Hepatocyte (in vitro differentiated cells): ENCODE measurements at places on chromosomes 1 and 21. TPM values are rescaled to one million over a fixed set of nuclear protein-coding genes. Genes with fewer than 3 reads are reported as not detected.

GRCh38 chr1:205672395-205672889, 7.9 kb downstream of the SLC45A3 start:
- DNase-seq: no peak
- H3K4me3 ChIP-seq: no peak overlapping the region
- H3K36me3 ChIP-seq: no peaks in the 10 kb centered on the region
- H3K27ac ChIP-seq: peak overlapping the region; percentile 6
- peaks cover 76% of the 10 kb centered on the region for H3K4me1 ChIP-seq

GRCh38 chr1:212132025-212132424, 96.5 kb downstream of the DTL start:
- H3K4me1 ChIP-seq: no peaks in the 10 kb centered on the region
- H3K27me3 ChIP-seq: no peaks in the 10 kb centered on the region
- no peak overlapping the region for H3K27ac ChIP-seq
- peak; percentile 26 for DNase-seq
- H3K36me3 ChIP-seq: no peaks in the 10 kb centered on the region

GRCh38 chr21:17526776-17527175, 13.9 kb downstream of the CXADR start:
- peaks cover 16% of the 10 kb centered on the region for H3K4me1 ChIP-seq
- H3K27ac ChIP-seq: peak overlapping the region; percentile 41
- H3K36me3 ChIP-seq: no peaks in the 10 kb centered on the region
- H3K27me3 ChIP-seq: no peaks in the 10 kb centered on the region
- no peak overlapping the region for H3K4me3 ChIP-seq

DNA sequence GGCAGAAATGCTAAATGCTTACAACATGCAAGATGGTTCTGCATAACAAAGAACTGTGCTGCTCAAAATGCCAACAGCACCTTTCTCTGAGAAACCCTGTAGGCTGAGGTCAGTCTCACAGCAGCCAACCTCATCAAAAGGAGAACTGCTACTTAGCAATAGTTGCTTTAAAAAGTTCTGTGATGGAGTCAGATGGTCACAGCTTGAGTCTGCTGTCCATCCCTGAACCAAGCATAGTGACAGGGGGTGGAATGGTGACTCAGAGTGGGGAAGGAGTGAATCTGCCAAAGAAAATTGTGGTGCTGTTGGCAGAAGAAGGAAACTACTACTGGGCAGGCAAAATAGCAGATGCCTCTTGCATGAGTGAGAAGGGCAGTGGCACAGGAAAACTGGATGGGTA, 106.0 kb upstream of the FAM78B start:
- H3K27me3 ChIP-seq: no peaks in the 10 kb centered on the region
- H3K27ac ChIP-seq: no peak overlapping the region
- no peak overlapping the region for H3K4me3 ChIP-seq
- H3K36me3 ChIP-seq: no peaks in the 10 kb centered on the region
- DNase-seq: no peak

DNA sequence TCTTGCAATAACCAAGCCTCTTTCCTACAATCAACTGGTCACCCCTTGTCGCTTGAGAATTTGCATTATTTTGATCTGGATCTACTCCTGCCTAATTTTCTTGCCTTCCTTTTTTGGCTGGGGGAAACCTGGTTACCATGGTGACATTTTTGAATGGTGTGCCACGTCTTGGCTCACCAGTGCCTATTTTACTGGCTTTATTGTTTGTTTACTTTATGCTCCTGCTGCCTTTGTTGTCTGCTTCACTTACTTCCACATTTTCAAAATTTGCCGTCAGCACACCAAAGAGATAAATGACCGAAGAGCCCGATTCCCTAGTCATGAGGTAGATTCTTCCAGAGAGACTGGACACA, 743 bp downstream of the GPR52 start:
- DNase-seq: no peak
- no peak overlapping the region for H3K4me3 ChIP-seq
- H3K27me3 ChIP-seq: no peaks in the 10 kb centered on the region
- no peaks in the 10 kb centered on the region for H3K4me1 ChIP-seq
- H3K27ac ChIP-seq: no peak overlapping the region

DNA sequence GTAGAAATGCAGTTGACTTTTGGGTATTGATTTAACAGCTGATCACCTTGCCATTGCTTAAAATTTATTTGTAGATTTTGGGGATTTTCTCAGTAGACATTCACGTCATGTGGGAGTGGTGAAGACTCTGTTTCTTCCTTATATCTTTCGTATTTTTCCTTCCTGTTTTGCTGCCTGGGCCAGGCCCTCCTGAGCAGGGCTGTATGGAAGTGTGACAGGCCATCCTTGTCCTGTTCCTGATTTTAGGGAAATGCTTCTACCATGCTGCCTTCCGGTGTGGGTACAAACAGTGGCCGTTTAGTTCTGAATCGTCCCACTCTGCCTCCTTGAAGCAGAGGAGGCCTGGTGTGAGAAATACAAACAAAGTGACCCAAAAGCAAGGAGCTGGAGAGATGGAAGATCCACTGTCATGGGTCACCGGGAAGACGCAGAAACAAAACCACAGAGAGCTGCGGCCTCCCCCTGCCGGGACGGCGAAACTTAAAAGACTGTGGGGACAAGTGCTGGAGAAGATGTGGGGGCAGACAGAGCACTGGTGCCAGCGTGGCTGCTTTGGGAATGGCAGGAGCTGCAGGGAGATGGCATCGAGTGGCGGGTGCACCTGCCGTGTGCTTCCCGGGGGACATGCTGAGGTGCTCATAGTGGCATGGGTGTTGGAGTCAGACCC, 7.6 kb downstream of the AGPAT3 start:
- DNase-seq: no peak
- peaks cover 9% of the 10 kb centered on the region for H3K4me1 ChIP-seq
- H3K27me3 ChIP-seq: no peaks in the 10 kb centered on the region
- no peaks in the 10 kb centered on the region for H3K36me3 ChIP-seq
- no peak overlapping the region for H3K4me3 ChIP-seq
- no peak overlapping the region for H3K27ac ChIP-seq

- H3K4me1 ChIP-seq: no peaks in the 10 kb centered on the region
- peaks cover 2% of the 10 kb centered on the region for H3K36me3 ChIP-seq
- H3K27ac ChIP-seq: no peak overlapping the region
- no peak overlapping the region for H3K4me3 ChIP-seq
These were observed 111.6 kb upstream of the PDE4B start for GRCh38 chr1:65681096-65681495.

DNA sequence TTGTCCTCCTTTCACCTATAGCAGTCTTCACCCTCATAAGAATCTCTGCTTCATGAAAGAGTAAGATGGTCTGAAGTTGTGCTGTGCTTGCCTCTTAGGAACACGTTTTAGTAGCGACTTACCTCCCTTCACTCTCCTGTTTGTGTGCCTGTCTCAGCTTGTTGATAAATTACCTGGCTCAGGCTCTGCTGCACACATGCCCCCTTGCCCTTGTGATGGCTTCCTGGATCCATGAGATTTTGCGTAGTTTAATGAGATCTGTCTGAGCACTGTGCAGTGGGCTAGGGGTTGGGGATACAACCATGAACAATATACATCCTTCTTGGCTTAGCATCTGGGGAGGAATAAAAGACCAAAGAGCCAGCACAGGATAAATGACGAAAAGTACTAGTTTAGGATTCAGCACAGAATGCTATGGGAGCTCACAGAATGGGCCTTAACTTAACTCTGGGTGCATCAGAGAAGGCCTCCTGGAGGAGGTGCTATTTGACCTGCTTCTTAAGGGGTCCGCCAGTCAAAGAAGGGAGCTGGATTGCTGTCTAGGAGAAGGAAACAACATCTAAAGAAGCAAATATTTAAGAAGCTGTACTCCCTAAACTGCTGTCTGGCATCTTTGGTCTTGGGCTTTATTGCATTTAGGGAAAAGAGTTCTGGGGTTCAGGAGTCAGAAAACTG, 175.7 kb upstream of the PLXNA2 start:
- H3K27ac ChIP-seq: no peak overlapping the region
- DNase-seq: no peak
- H3K27me3 ChIP-seq: no peaks in the 10 kb centered on the region
- H3K4me1 ChIP-seq: no peaks in the 10 kb centered on the region
- no peak overlapping the region for H3K4me3 ChIP-seq

- H3K4me1 ChIP-seq: peaks cover 53% of the 10 kb centered on the region
- H3K36me3 ChIP-seq: no peaks in the 10 kb centered on the region
- H3K4me3 ChIP-seq: no peak overlapping the region
- H3K27ac ChIP-seq: no peak overlapping the region
- H3K27me3 ChIP-seq: no peaks in the 10 kb centered on the region
These were observed 8.5 kb downstream of the GPBP1L1 start for GRCh38 chr1:45677751-45678245.

DNA sequence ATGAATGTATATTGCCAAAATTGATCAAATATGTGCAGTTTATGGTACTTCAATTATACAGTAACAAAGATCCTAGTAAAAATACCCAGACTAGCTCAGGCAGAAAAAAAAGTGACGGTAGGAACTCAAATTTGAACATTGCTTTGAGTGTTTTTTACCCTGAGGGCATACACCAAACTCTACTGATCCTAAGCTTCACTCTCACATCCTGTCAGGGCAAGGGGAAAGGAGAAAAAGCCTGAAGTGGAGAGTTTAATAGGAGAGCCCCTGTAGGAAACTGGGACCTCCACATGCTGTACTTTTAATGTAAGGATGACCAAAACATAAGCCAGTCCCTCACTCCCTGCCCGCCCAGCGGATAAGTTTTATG, 59.8 kb upstream of the GNG12 start:
- H3K4me1 ChIP-seq: peaks cover 9% of the 10 kb centered on the region
- H3K4me3 ChIP-seq: no peak overlapping the region
- H3K36me3 ChIP-seq: no peaks in the 10 kb centered on the region
- DNase-seq: no peak

DNA sequence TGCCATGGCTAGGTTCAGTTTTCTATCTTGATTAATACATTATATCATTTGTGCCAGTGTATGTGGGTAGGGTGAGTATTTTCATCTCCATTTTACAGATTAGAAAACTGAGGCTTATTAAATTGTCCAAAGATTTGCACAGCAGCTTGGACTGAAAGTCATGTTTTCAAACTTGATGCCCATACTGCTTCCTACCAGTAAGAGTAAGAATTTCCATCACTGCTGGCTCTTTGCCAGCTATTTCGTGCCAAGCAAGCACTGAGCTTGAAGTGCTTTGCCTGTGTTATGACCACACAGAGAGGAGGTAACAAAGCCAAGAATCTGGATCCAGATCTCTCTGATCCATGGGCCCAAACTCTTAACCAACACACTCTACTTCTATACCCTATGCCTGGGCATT, 295.0 kb downstream of the VAV3 start:
- H3K36me3 ChIP-seq: no peaks in the 10 kb centered on the region
- H3K4me3 ChIP-seq: no peak overlapping the region
- no peak for DNase-seq
- no peak overlapping the region for H3K27ac ChIP-seq
- H3K27me3 ChIP-seq: no peaks in the 10 kb centered on the region

- H3K27me3 ChIP-seq: no peaks in the 10 kb centered on the region
- H3K4me3 ChIP-seq: no peak overlapping the region
- H3K36me3 ChIP-seq: no peaks in the 10 kb centered on the region
- H3K27ac ChIP-seq: no peak overlapping the region
These were observed 5.6 kb upstream of the CDC42BPA start for GRCh38 chr1:227323967-227324268.

DNA sequence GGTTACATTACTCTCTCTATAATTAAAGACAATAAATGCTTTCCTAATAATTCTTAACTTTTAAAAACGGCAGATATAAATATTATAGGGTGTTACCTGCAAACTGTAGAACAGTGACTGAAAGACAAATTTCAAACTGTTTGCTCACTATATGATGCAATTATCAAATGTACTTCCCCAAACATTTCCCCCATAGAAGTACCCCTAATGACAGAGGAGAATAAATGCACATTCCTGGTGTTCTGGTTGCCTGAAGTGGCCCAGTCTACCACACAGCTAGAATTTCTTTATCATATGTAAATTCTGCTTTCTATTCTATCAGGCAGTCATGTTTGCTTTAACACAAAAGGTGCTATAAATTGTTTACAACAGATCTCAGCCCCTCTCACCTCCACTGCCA, 70.4 kb downstream of the VAV3 start:
- no peaks in the 10 kb centered on the region for H3K27me3 ChIP-seq
- no peaks in the 10 kb centered on the region for H3K36me3 ChIP-seq
- H3K4me1 ChIP-seq: no peaks in the 10 kb centered on the region
- DNase-seq: no peak

GRCh38 chr1:232403017-232403714, 226.8 kb downstream of the SIPA1L2 start:
- peaks cover 7% of the 10 kb centered on the region for H3K36me3 ChIP-seq
- no peak overlapping the region for H3K4me3 ChIP-seq
- no peak overlapping the region for H3K27ac ChIP-seq
- no peak for DNase-seq
- H3K4me1 ChIP-seq: no peaks in the 10 kb centered on the region

- no peaks in the 10 kb centered on the region for H3K4me1 ChIP-seq
- H3K27ac ChIP-seq: no peak overlapping the region
- H3K36me3 ChIP-seq: no peaks in the 10 kb centered on the region
- H3K4me3 ChIP-seq: no peak overlapping the region
- no peaks in the 10 kb centered on the region for H3K27me3 ChIP-seq
- DNase-seq: no peak
These were observed 66.3 kb downstream of the DYRK1A start for GRCh38 chr21:37432710-37433455.

- no peaks in the 10 kb centered on the region for H3K27me3 ChIP-seq
- no peaks in the 10 kb centered on the region for H3K36me3 ChIP-seq
- peak; percentile 91 for DNase-seq
- H3K4me1 ChIP-seq: peaks cover 13% of the 10 kb centered on the region
- peak overlapping the region; percentile 100 for H3K27ac ChIP-seq
These were observed 407 bp downstream of the CAMSAP2 start for GRCh38 chr1:200738949-200739651.

DNA sequence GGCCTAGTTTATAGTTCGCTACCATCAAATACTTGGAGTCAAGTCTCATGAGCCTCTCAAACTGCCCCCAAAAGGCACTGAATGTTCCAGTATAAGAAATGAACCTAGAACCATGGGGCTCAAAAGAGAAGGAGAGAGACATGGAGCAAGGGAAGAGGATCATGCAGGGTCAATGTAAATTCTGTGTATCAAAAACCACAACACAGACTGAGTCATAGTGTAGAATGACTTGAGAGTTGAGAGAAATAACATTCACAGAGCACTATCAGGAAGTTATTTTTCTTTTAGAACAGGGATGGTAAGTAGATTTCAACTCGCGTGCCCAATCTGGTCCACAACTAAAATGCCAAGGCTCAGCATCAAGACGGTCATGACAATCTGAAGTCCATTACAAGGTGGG, 59.8 kb downstream of the GNG12 start:
- no peaks in the 10 kb centered on the region for H3K4me1 ChIP-seq
- H3K27ac ChIP-seq: no peak overlapping the region
- no peak for DNase-seq

The C4BPB gene
- 16.0 and 16.8 TPM in 2 replicates for total RNA-seq

The NTMT2 gene
- not detected in 2 replicates for total RNA-seq

The RGS16 gene
- total RNA-seq: 6.3 and 7.3 TPM in 2 replicates

The TRIM46 gene
- total RNA-seq: 1.1 and 1.2 TPM in 2 replicates

The SLAMF6 gene
- total RNA-seq: not detected in 2 replicates

The OSCP1 gene
- 5.8 and 9.3 TPM in 2 replicates for total RNA-seq

The C1orf50 gene
- total RNA-seq: 5.7 and 12.6 TPM in 2 replicates

The GATAD2B gene
- total RNA-seq: 7.4 and 11.7 TPM in 2 replicates
